ENCODE measurements at places on chromosomes 7 and 10. TPM values are rescaled to one million over a fixed set of nuclear protein-coding genes. Genes with fewer than 3 reads are reported as not detected.

DNA sequence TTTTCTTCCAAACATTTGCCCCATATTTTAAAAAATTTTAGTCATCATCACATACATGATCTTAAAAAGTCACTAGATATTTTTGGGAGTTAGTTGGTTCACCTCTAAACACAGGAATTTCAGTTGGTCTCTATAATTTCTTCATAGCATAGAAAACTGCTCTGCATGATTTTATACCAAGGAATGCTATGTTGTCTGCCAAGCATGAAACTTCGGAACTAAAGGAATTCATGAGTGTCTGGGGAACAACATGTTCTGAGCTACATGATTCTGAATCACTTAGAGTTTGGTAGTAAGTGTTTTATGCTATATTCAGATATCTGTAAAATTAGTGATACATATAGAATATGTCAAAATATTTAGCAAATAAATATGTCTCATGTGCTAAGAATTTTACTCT, 957.8 kb downstream of the GATA3 start:
- H3K27ac ChIP-seq, result no peak overlapping the region
- no peak overlapping the region for H3K4me3 ChIP-seq
- DNase-seq, result no peak
- H3K4me1 ChIP-seq, result peaks cover 17% of the 10 kb centered on the region
- no peaks in the 10 kb centered on the region for H3K36me3 ChIP-seq
- H3K27me3 ChIP-seq, result no peaks in the 10 kb centered on the region

DNA sequence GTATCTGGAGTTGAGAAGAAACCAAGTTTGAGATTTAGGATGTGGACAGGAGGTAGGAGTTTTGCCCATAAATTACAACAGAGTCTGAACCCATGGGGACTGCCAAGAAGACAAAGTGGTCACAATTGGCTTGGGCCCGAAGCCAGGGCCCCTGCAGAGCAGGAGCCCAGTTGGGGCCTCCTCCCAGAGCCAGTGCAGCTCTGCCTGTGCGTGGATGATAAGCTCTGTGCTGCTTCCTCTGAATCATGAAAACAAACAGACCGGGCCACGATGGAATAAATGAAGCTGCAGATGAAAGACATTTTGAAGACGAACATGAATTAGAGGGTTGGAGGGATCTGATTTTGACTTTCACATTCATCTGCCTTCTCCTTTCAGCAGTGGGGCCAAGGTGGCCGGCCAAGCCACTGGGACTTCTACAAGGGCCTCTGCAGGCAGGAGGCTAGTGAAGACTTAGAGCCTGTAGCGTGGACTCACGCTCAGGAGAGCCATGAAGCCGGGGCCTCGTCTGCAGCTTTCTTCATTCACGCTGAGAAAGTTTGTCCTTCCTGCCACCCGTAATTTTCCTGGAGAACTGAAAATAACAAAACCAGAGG, 156.8 kb upstream of the LYZL1 start:
- no peak overlapping the region for H3K27ac ChIP-seq
- H3K4me3 ChIP-seq, result no peak overlapping the region
- H3K36me3 ChIP-seq, result no peaks in the 10 kb centered on the region
- DNase-seq, result no peak

Gene PTPN20
- total RNA-seq, result 0.54 TPM

- peaks cover 69% of the 10 kb centered on the region for H3K36me3 ChIP-seq
- no peak overlapping the region for H3K4me3 ChIP-seq
- H3K4me1 ChIP-seq, result no peaks in the 10 kb centered on the region
- H3K27ac ChIP-seq, result no peak overlapping the region
Measured at GRCh38 chr10:104018471-104018870, 51.5 kb downstream of the SLK start.

Gene PDGFA
- total RNA-seq, result 38.5 TPM

GRCh38 chr7:29142021-29142727, 4.2 kb downstream of the CPVL start:
- DNase-seq, result no peak
- no peaks in the 10 kb centered on the region for H3K36me3 ChIP-seq
- peaks cover 15% of the 10 kb centered on the region for H3K4me1 ChIP-seq

DNA sequence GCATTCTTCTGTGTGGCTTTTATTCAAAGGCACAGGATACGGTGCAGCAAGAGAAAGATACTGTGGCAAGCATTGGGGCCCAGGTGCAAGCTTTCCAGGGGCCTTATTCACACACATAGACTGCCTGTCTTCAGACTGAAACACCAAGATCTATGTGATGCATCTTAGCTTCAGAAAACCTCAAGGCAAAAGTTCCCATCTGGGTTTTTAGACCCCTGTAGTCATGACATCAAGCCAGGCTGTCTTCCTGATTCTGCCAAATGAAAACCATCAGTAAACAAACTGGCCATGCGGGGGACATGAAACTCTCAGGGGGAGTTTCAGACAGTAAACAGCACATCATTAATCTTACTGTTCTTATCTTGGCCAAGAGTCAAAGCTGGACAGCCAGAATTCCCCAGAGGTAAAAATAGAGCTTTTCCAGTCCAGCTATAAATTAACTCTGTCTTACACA, 9.8 kb downstream of the AGBL3 start:
- DNase-seq, result no peak
- H3K27me3 ChIP-seq, result no peaks in the 10 kb centered on the region
- H3K4me3 ChIP-seq, result no peak overlapping the region
- H3K36me3 ChIP-seq, result no peaks in the 10 kb centered on the region
- peaks cover 16% of the 10 kb centered on the region for H3K4me1 ChIP-seq

Gene LRRTM3
- total RNA-seq, result 0.14 TPM

DNA sequence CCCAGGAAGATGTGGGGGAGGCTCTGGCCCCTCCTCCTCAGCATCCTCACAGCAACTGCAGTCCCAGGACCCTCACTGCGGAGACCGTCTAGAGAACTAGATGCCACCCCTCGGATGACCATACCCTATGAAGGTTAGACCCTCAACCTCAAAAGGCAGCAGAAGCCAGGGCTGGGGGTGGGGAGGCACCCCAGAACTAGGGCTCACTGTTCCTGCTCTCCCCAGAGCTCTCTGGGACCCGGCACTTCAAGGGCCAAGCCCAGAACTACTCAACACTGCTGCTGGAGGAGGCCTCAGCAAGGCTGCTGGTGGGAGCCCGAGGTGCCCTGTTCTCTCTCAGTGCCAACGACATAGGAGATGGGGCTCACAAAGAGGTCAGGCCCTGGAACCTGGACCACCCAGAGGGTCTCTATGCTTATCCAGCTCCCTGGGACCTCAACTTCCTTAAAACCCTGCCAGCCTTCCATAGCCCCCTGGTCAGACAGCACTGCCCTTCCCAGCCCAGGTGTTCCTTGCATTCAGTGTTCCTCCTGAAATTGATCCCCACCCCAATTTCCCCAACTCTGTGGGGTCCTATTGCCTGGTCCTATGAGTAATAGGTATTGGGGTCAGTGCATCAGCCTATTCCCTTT, 3.7 kb downstream of the SEMA4G start:
- H3K27me3 ChIP-seq, result no peaks in the 10 kb centered on the region
- H3K4me3 ChIP-seq, result no peak overlapping the region
- peak; percentile 42 for DNase-seq

Data from sigmoid colon (tissue), 7 donors.